ENCODE measurements at places on chromosomes 7 and 10.
A peak's percentile ranks its signal among the peaks of the same experiment; 100 is the strongest.

DNA sequence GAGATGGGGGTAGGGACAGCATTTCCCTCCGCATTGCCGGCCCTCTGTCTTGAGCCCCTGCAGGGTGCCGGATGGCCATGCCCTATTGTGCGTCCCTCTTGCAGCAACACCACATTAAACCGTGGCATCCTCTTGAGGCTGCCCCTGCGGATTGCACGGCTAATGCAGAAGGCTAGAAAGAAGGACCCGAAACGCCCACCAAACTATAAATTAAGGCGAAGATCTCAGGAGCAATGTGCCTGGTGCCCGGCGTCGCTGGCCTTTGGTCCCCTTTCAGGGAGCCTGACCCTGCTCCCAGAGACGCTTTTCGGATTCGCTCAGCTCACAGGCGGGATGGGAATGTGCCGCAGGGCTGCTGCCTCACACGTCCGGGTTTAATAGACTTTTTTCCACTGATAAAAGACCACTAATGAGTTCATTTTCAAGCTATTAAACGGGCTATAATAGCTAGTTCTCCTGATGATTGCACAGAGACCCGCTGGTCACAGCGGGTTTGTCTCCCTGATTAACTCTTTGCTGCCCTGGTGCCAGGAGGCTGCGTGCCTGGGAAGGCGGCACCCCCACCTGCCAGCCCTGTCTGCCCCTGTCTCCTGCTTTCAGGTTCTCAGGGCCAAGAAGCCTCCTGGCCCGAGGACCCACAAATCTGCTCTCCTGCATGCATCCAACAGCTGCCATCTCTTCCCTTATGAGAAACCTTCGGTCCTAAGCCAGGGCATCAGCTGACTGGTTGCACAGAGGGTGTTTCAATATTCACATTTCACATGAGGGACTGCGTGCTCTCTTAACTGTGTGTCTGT, 128.3 kb downstream of the ADARB2 start:
- DNase-seq = peak; percentile 44

GRCh38 chr7:129642871-129643549, 31.5 kb downstream of the NRF1 start:
- no peak for DNase-seq

- no peak for DNase-seq
Measured at GRCh38 chr10:77359950-77360520, 277.6 kb downstream of the KCNMA1 start.

DNA sequence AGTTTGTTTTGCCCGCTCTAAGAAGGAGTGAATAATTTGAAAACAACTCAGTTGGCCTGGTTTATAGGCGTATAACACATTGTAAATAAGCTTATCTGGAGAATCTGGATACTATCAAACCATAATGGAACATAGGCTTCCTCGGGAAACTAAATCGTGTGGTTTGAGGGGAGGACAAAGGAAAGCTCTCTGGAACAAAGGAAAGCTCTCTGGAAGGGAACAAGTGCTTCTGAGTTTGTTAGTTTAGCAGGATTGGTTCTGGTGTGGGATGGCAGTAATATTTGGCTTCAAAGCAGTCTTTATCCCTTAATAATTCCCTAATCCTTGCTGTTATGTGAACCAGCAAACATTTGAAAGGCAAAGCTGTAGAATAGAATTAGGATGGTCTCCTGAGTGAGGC, 15.0 kb upstream of the SLK start:
- no peak for DNase-seq

GRCh38 chr7:134302120-134302519, 14.6 kb downstream of the SLC35B4 start:
- no peak for DNase-seq

- DNase-seq = no peak
Measured at GRCh38 chr10:61110188-61110844, 166.3 kb upstream of the RHOBTB1 start.

GRCh38 chr10:14656052-14656730, 118.5 kb downstream of the FAM107B start:
- no peak for DNase-seq

DNA sequence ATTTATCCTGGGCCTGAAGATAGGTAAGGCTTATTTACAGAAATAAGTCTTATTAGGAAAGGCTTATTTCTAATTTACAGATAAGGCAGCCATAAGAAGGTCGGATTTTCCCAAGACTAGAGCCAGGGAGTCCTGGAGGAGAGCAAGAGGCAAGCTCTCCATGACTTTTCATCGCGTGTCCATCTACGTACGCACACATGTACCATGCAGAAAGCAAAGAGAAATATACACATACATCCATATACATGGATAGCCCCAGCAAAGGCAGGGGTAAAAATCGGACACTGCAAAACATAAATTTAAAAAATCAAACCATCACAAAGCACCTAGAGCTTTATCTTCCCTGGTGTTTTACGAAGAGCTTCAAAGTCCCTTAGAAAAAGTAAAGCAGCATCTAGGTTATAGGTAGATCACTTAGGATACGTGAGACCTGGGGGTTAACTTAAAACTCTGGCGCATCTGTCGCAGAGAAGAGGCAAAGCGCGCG, 25.8 kb upstream of the ZRANB1 start:
- DNase-seq = peak; percentile 15
